ENCODE measurements at places on chromosomes 4 and X.

- DNase-seq = no peak
Observed at GRCh38 chr4:11537846-11538245, 109.2 kb upstream of the HS3ST1 start.

GRCh38 chr4:78336093-78336943 is 215.3 kb upstream of the ANXA3 start:
- DNase-seq = no peak

DNA sequence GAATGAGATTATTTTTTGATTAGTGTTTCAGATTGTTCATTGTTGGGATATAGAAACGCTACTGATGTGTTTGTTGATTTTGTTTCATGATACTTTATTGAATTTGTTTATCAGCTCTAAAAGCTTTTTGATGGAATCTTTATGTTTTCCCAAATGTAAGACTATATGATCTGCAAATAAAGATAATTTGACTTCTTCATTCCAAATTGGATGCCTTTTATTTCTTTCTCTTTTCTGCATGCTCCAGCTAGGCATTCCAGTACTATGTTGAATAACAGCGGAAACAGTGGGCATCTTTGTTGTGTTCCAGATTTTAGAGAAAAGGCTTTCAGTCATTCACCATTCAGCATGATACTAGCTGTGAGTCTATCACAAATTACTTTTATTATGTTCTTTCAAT is 21.8 kb downstream of the SPANXN4 start:
- DNase-seq = no peak

- DNase-seq = no peak
Observed at GRCh38 chr4:44162538-44163270, 285.9 kb downstream of the KCTD8 start.

- no peak for DNase-seq
Observed at GRCh38 chr4:53900271-53900649, 164.1 kb downstream of the CHIC2 start.

- no peak for DNase-seq
Observed at GRCh38 chr4:61588621-61589402, 388.7 kb downstream of the ADGRL3 start.

DNA sequence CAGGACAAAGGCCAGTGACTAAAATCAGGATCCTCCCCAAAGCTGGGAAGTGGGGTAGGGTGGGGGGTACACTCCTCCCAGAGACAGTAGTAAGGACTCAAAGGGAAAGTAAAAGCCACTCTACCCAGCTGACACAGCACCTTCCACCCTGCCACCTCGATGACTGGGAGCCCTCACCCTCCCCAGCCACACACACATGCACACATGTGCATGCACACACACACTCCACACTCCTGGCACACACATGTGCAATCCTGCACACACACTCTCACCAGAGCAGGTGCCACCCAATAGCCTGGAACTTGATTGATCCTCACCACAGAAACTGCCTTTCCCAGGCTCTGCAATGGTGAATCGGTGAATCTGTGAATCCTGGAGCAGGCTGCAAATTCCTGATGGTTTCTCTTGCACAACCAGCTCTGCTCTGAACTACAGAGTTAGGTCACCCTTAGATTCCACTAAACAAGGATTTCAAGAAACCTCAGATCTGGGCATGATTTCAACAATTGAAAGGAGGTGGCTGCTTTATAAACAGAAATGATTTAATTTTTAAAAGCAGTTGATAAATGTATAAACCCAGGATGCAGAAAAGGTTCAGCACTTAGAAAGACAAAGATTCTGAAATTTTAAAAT is 21.5 kb downstream of the AMOT start:
- no peak for DNase-seq

DNA sequence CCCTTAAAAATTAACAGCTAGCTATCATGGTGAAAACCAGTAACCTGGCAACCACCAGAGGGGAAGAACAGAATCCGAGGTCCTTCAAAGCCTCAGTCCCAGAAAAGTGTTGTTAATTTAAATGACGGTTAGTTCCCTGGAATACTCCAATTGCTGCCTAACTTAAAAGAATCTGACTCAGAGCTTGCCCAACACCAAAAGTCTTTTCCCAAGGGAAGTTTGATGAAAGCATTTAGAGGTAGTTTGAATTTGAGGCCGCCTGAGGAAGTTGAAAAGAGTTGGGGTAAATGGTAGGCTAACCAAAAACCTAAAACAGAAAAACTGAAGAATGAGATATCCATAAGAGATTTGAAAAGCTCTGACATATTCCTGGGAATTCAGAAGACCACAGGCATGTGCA is 46.6 kb downstream of the IL13RA2 start:
- no peak for DNase-seq

- no peak for DNase-seq
Observed at GRCh38 chrX:110915111-110915510, 119.5 kb upstream of the CHRDL1 start.

- no peak for DNase-seq
Observed at GRCh38 chr4:137180349-137180748, 351.9 kb downstream of the PCDH18 start.

DNA sequence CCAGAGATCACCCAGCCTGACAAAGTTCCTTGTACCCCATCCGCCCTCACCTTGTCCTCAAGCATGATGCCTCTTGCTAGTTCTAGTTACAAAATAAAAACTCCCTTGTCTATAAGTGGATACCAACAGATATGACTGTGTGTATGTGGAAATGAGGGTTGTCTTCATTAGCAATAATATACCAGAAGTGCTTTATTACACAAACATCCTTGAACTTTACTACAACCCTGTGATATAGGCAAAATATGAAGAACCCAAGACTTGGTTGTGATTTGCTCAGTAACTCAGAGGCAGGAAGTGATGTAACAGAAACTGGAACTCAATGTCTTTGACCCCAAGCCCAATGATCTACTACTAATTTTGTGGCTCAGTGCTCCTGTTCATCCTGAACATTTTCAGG is 97.6 kb downstream of the AKAP4 start:
- no peak for DNase-seq

Data from hypothalamus (tissue), 51 donors.